ENCODE measurements at places on chromosomes 1 and 21. TPM values are rescaled to one million over a fixed set of nuclear protein-coding genes. Genes with fewer than 3 reads are reported as not detected.
A peak's percentile ranks its signal among the peaks of the same experiment; 100 is the strongest.

Gene SMCP
- total RNA-seq: not detected

Gene YOD1
- 8.3 TPM for total RNA-seq

Gene NR1I3
- not detected for total RNA-seq

Gene HIVEP3
- 1.8 TPM for total RNA-seq

Gene DIRAS3
- total RNA-seq: 2.1 TPM

Gene KPRP
- total RNA-seq: not detected

Gene OR6K3
- not detected for total RNA-seq

Gene FHL3
- 25.6 TPM for total RNA-seq

- no peak for DNase-seq
Measured at GRCh38 chr1:45353685-45354084, 13.4 kb upstream of the MUTYH start.

DNA sequence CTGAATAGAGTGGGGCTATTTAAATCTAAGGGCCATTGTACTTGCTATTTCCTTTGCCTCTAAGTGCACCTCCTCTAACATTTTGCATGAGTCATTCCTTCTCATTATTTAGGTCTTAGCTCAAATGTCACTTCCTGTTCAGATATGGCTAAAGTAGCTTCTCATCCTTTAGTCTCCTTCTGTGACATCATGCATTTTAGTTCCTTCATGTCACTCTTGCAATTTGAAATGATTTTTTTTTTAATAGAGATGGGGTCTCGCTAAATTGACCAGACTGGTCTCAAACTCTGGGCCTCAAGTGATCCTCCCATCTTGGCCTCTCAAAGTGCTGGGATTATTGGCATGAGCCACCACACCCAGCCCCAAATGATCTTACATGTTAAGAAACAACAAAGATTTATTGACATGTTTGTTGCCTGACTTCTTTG, 6.6 kb downstream of the TBX19 start:
- no peak for DNase-seq

GRCh38 chr21:33241846-33242245, 12.1 kb downstream of the IFNAR2 start:
- DNase-seq: no peak

- DNase-seq: no peak
Measured at GRCh38 chr1:105608713-105609112, 1447.8 kb upstream of the PRMT6 start.

DNA sequence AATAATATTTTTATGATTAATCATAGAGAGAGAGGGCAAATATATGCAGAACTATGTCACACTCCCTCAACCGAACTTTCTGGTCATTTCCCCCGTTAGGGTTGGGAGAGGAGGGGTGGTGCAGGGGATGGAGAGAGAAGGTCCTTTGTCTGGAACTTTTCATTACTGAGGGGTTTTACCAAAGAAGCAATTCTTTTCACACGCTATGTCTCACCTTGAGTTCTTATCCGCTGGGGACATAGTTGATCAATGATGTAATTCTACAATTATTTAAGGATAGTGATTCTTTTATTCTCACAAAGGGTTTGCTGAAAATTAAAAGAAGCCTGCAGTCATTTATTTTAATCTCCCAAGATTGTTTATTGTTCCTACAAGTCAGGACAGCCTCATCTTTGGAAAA, 98.3 kb upstream of the RUNX1 start:
- DNase-seq: no peak

- DNase-seq: no peak
Measured at GRCh38 chr1:145991735-145992412, 4.5 kb downstream of the TXNIP start.

- DNase-seq: peak; percentile 78
Measured at GRCh38 chr1:2598329-2598931, 11.9 kb downstream of the PRXL2B start.

DNA sequence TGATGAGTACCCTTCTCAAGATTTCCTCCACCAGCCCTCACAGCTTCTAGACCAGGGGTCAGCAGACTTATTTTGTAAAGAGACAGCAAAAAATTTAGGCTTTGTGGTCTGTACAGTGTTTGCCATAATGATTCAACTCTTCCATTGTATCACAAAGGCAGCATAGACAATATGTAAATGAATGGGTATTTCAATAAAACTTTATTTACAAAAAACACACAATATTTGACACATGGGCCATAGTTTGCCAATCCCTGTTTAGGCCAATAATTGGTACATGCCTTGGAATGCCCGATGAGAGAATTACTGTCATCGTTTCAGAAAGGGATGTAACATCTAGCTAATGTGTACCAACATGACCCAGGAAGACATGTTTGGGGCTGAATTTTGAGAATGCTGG, 178.9 kb upstream of the GALNT2 start:
- DNase-seq: no peak

DNA sequence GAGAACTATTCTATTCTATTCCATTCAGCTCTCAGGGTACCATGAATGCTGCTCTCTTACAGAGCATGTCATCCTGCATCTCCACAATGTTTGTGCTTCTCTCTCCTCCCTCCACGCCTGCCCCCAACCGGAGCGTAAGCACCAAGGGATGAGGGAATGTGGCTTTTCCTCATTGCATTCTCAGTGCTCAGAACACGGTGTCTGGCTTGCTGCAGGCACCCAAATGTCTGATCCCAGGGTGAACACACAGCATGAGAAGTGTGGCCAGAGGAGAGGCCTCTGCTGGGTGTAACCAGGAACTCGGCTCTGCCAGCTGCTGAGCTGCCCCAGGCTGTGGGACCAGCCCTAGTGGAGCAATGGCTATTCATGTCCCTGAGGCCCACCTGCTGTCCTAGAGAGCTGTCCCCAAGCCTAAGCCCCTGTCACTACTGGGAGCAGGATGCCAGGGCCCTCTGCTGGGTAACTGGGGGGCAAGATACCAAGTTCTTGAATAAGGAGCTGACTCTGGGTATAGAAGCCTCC, 38.3 kb downstream of the OLFML2B start:
- no peak for DNase-seq

DNA sequence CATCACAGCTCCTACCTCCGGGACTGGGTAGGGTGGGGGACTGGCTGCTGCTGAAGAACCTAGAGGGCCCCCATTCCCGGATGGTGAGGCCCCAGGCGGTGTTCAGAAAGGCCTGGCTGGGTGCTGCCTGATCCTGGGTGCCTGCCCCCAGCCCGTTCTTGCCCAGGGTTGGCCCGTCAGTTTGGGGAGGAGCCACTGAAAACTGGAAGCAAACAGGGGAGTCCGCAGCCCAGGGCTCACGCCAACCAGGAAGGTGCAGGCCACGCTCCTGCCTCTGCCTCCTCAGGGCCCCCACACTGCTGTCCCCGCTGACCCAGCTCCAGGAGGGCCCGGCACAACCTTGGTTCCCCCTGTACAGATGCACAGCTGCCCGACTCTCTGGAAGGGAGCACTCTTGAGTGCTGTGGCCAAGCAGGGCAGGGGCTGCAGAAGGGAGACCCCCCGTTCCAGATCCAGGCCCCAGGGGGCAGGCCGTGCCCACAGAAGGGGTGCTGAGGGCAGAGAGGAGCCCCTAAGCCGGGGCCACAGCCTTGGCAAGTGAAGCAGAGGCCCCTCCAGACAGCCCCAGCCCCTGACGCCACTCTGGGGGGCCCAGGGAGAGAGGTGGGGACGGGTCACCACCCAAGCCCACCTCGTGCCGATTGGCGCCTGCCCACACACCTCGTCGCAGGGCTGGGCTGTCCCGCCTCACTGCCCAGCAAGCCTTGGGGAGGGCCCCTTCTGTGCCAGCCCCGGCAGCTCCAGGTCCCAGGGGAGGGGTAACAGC, 5.5 kb downstream of the C1QTNF12 start:
- DNase-seq: peak; percentile 95

- DNase-seq: no peak
Measured at GRCh38 chr1:193545171-193545570, 358.8 kb upstream of the B3GALT2 start.

DNA sequence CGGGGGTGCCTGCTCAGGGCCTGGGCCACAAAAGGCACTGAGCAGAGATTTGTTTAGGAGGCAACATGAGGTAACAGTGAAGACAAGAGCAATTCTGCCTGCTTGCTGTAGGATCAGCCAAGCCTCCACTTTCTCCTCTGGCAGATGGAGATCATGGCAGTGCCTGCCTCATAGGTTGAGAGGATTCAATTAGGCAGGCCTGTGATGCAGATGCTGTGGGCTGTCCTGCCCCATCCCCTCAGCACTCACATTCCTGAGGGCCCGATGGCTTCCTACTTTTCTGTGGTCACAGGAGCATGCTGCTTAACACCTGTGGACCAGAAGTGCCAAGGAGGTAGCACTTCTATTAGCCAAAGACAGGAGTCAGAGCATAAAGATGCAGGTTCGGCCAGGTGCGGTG, 1.2 kb upstream of the UBL4B start:
- DNase-seq: no peak

DNA sequence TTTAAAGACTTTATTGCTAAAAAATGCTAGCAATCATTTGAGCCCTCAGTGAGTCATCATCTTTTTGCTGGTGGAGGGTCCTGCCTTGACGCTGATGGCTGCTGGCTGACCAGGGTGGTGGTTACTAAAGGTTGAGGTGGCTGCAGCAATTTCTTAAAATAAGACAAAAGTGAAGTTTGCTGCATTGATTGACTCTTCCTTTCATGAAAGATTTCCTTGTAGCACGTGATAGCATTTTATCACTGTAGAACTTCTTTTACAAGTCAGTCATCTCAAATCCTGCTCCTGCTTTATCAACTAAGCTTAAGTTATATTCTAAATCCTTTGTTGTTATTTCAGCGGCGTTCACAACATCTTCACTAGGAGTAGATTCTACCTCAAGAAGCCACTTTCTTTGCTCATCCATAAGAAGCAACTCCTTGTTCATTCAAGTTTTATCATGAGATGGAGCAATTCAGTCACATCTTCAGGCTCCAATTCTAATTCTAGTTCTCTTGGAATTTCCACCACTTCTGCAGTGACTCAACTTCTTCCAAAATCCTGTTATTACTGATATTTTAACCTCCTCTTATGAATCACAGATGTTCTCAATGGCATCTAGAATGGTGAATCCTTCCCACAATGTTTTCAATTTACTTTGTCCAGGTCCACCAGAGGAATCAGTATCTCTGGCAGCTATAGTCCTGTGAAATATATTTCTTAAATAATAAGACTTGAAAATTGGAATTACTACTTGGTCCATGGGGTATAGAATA, 17.6 kb upstream of the RGS1 start:
- DNase-seq: no peak

GRCh38 chr1:59431566-59432294, 134.8 kb downstream of the FGGY start:
- DNase-seq: peak; percentile 42

DNA sequence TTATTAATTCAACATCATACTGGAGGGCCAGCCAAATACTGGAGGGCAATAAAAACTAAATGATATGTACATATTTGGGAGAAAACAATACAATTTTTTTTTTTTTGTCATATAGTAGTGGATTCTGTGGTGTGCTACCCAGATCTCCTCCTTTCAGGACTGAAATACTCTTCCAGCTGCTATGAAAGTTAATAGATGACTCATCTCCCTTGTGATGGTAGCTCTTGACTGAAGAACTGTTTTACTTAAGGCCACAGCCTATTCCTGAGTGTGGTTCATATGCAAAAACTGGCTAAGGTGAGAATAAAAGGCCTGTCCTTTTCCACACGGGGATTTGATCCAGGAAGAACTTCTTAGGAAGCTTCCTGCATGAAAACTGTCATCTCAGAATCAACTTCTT, 307.9 kb downstream of the HLX start:
- no peak for DNase-seq

DNA sequence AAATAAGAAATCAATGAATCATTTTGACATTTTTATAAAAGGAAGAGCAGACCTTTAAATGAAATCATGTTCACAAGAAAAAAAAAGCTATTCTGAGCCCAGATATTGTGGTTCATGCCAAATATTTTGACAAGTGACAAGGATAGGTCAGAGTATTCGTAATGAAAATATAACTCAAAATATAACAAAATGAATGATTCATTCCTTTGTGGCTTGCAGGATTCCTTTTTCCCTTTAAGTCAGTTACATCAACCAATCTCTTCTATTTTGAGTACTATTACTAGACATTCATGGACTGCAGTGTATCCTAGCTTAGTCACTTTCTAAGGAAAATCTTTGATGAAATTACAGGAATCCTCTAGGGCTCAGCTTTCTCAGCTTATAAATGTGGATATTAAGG, 188.7 kb downstream of the COL11A1 start:
- DNase-seq: peak; percentile 80

DNA sequence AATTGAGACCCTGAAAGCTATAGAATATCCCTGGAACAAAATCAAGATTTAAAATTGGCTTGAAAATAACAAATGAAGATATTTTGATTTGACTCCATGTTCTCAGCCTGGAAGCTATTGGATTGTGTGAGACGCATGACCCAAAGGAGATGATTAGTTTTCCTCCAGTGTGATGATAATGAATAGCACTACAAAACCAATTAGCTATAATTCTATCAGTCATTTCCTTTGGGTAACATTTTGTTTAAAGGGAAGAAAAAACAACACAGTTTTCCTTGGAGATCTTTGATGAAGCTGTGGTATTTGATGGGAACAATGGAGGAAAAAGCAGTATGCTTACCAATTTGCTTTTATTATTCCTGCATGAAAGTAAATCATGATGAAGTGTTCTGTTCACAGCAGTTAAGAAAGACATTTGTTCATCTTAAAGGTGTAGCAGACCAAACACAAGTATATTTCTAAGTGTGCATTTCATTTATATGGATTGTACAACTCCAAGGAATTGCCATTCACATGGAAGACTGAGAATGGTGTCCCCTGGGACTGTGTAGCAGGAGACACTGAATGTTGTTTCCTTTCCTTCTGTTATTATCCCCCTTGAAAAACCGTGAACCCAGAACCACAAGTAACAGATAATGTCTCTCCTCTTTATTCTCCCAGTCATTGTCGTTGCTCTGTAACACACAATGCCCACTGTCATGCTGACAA, 111.4 kb downstream of the CACHD1 start:
- no peak for DNase-seq

DNA sequence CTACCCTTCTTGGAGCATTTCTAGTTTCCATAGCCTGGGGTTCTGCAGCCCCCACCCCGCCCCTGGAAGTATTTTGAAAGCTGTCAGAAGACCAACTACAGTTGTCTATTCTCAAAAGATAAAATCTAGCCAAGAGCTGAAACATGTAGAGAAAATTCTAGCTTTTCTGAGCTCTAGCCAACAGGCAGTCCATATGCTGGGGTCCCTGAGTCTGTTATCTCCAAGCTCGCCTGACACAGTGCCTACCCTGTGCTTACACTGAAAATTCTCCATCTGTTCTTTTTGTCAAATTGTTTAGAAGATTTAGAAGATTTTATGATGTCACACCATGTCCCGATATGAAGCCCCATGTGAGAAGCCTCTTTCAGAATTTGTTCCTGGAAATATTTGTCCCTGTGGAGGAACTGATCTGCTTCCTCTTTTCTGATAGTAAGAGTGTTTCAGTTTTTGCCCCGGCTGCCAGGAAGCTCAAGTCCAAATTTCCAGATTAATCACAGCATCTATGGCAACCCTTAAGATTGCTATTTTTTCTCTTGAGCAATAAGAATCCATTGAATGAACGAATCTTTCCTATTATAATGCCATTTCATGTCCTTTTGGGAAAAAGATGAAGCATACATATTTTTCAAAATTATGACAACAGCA, 23.7 kb upstream of the CSF3R start:
- DNase-seq: no peak
